ENCODE measurements at places on chromosomes 7 and 10.

DNA sequence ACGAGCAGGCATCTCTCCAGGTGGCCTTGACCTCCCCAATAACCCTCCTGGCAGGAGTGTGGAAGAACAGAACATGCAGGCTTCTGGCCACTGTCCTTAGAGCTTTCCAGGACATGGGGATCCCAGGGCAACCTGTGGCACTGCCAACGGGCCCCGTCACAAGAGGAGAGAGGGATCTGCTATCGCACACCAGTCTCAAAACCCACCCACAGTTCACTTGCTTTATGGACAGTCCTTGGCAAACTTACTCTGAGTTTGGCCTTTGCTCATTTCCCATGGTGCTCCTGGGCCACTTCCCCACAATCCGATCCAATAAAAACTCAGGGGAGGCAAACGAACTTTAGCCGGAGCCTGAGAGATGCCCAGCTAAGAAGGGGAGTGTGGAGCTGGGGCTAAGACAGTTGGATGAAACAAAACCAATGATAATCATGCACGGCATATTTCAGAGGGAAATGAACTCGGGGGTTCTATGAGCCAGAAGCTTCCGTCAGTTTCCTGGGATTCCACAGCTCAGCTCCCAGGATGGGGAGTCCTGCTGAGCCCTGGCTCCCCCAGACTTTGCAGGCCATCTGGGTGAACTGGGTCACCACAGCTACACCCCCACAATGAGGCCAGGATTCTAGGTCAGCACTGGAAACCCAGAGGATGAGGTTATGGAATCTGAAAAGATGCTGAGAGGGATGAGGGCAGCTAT lies 158.4 kb downstream of the NEURL1 start:
- no peak for DNase-seq

DNA sequence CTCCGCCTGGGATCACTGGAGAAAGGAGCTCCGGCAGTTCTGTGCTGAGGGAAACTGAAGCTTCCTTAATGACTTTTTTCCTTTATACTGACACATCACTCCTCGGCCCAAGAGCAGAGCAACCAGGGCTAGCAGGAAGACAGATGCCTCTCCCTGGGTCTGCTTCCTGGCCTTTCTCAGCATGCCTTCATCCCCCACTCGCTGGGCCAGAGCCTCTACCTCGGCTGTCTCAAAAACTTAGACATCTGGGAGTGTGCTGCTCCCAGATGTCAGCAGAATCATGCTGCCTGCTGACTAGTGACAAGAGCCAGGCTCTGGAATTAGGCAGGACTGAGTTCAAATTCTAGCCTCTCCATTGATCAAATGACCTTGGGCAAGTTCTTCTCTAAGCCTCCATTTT lies 24.4 kb upstream of the LRRC4 start:
- no peak for DNase-seq

- DNase-seq: no peak
Observed at GRCh38 chr10:73819081-73819480, 7.7 kb upstream of the NDST2 start.

DNA sequence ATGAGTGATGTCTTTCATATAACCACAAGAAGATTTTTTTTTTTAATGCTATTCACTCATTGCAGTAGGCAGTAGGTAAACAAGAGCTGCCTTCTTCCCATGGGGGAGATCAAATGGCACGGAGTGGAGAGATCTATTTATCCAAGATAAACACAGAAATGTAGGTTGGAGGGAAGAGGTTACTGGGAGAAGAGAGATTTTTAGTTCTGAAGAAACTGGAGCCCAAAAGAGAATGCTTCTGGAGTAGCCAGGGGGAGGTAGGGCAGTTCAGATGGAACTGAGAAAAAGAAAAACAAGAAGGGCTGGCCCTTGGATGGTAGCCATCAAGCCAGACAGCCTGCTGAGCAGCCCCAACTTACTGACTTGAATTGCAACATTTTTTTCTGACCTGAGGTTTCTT lies 270.1 kb upstream of the TPK1 start:
- DNase-seq: no peak

GRCh38 chr7:82507365-82507975 lies 63.9 kb upstream of the CACNA2D1 start:
- no peak for DNase-seq

All from cortex of kidney (tissue), 1 donor.